ENCODE measurements at places on chromosomes 1 and 21. TPM values are rescaled to one million over a fixed set of nuclear protein-coding genes. Genes with fewer than 3 reads are reported as not detected.

LAMC2 gene
- 1.2 TPM for total RNA-seq

FAM72B gene
- not detected for total RNA-seq

RNF186 gene
- not detected for total RNA-seq

- no peak for DNase-seq
Observed at GRCh38 chr1:170836141-170836540, 99.2 kb upstream of the MROH9 start.

All from left ventricle myocardium inferior (tissue), 1 donor.